Activated T-helper 2 cell treated with anti-CD3 and anti-CD28 coated beads, Interferon-gamma antibody, Interleukin-2, Interleukin-4, amounts not matched to agents 10 μg/mL and 5 μg/mL and 100 μg/mL, durations not matched to agents 14 hours and 24 hours and 36 hours (primary cell): ENCODE measurements at places on chromosomes 11 and 22. TPM values are rescaled to one million over a fixed set of nuclear protein-coding genes. Genes with fewer than 3 reads are reported as not detected.

The KIF18A gene
- 18.0 and 19.1 TPM in 2 replicates for total RNA-seq

The MYOD1 gene
- total RNA-seq: not detected in 2 replicates

The PKNOX2 gene
- total RNA-seq: not detected in 2 replicates

The CCDC15 gene
- 3.6 and 3.7 TPM in 2 replicates for total RNA-seq

The OR51E2 gene
- total RNA-seq: not detected in 2 replicates

The HSPB2 gene
- total RNA-seq: not detected in 2 replicates

The MAPK8IP2 gene
- total RNA-seq: 0.09 and 0.16 TPM in 2 replicates

The GAL3ST3 gene
- total RNA-seq: 0.18 TPM in 1 of 2 replicates, not detected in the other

- no peak for DNase-seq
Measured at GRCh38 chr11:1878137-1879031, 13.3 kb downstream of the PRR33 start.

- no peak for DNase-seq
Measured at GRCh38 chr22:23219317-23219716, 39.0 kb downstream of the BCR start.

DNA sequence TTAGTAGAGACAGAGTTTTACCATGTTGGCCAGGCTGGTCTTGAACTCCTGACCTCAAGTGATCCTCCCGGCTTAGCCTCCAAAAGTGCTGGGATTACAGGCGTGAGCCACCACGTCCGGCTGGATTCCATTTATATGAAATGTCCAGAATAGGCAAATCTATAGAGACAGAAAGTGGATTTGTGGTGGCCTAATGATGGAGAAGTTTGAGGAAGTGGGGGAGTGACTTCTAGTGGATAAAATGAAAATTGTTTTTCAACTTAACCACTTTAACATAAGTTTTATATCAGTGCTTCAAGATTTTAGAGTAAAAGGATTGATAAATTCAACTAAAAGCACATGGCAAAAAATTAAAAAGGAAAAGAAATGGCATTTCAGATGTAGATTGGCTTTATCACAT, 66.2 kb downstream of the HIPK3 start:
- DNase-seq: no peak

GRCh38 chr11:126411971-126412381, 56.5 kb downstream of the ST3GAL4 start:
- no peak for DNase-seq

DNA sequence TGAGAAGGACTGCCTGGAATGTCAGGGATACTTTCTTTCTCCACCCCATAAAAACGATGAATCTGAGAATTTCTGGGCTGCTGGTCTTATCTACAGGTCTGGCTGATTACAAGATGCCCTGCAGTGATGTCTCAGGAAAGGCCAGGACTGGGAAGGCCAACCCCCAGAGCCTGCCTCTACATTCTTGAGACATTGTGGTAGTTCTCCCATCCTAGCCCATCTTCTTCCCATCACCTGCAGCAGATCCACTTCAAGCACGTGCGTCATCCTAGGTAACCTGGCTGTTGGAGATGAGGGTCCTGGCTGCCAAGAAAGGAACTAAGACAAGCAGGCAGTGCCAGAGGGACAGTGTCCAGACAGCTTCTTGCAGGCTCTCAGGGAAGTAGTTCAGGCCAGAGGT, 44.1 kb upstream of the E2F8 start:
- DNase-seq: no peak

GRCh38 chr11:117625237-117625636, 171.8 kb downstream of the DSCAML1 start:
- no peak for DNase-seq

DNA sequence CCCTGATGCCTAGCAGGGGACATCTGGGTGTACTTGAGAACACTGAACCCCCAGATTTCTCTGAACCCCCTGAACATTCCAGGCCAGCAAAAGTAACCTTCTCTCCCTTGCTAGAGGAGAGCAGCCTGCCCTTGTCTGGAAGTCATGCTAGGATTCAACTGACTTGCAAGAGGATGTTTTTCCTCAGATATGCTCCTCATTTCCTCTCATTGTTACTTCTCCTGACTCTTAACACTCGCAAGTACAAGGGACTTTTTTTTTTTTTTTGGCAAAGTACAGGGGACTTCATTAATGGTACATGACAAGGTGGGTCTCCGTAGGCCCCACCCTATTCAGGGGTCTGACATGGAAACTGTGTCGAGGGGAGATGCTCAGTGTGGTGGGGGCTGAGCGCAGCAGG, 6.3 kb upstream of the MCHR1 start:
- DNase-seq: no peak

GRCh38 chr11:1176224-1177019, 18.7 kb downstream of the MUC5AC start:
- no peak for DNase-seq

GRCh38 chr11:124800226-124800929, at the start of gene MSANTD2:
Gene MSANTD2, minus strand, starts transcription at chr11:124800406. Its CDS starts 26 bp downstream, at chr11:124800380.
- peak; percentile 76 for DNase-seq

DNA sequence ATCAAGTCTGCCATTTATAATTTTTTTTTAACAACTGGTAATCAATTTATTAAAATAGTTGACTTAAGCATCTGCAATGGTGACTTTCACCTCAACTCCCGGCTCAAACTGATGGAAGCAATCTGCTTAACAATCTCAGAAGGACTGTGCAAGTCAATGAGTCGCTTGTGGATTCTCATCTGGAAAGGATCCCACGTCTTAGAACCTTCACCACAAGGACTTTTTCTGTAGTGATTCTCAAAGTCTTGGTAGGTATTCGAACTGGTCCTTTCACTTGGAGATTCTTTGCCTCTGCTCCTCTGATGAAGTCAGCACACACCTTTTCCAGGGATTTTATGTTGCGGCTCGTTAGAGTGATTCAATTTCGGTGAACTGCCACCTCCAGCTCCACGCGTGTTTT, 7.3 kb downstream of the RSF1 start:
- no peak for DNase-seq
